CD4-positive, alpha-beta T cell treated with Interferon alpha-2 for 1 hour (primary cell): ENCODE measurements at places on chromosomes 7 and 10.

- DNase-seq: no peak
Measured at GRCh38 chr7:151152643-151153513, 14.6 kb downstream of the GBX1 start.

DNA sequence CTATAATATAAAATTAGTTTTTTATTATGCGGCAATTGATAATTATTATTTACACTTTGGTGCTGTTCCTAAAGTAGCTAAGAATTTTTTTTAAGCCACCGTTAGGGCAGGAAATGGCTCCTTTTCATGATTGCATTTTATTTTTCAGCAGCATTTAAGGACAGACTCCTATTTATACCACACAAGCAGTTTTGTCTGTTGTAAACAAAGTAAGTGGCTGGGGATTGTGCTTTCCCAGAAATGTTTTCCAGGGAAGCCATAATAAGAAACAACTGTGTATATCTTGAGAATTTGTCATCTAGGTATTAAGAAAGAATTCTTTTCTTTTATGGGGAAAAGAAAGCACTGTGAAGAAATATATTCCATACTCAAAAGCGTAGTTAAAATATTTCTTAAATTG lies 232.0 kb downstream of the VTI1A start:
- DNase-seq: no peak

GRCh38 chr10:120701381-120701780 lies 149.8 kb upstream of the WDR11 start:
- DNase-seq: no peak

DNA sequence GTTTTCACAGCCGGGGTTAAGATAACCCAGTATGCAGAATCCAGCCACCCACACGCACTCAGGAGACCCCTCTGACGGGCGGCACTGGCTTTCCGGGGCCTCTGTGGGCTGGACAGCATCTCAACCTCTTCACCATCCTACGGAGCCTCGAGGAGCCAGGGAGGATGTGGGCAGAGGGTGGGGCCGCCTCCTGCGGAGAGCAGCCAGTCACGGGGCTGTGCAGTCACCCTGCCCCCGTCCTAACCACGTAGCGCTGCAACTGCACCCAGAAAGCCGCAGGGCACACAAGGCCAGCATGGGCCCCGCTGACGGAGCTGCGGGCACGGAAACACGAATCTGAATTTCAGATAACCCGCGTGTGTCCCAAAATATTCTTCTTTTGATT lies 270.3 kb downstream of the ELFN1 start:
- DNase-seq: peak; percentile 91
